Mesenteric fat pad (tissue), 1 donor: ENCODE measurements at places on chromosomes 1 and 21. TPM values are rescaled to one million over a fixed set of nuclear protein-coding genes. Genes with fewer than 3 reads are reported as not detected.

The CD48 gene
- total RNA-seq: 5.3 TPM

- DNase-seq: no peak
Measured at GRCh38 chr1:7299329-7299799, 471.7 kb upstream of the VAMP3 start.

GRCh38 chr21:43278766-43279577 is 110.2 kb downstream of the CRYAA start:
- no peak for DNase-seq

DNA sequence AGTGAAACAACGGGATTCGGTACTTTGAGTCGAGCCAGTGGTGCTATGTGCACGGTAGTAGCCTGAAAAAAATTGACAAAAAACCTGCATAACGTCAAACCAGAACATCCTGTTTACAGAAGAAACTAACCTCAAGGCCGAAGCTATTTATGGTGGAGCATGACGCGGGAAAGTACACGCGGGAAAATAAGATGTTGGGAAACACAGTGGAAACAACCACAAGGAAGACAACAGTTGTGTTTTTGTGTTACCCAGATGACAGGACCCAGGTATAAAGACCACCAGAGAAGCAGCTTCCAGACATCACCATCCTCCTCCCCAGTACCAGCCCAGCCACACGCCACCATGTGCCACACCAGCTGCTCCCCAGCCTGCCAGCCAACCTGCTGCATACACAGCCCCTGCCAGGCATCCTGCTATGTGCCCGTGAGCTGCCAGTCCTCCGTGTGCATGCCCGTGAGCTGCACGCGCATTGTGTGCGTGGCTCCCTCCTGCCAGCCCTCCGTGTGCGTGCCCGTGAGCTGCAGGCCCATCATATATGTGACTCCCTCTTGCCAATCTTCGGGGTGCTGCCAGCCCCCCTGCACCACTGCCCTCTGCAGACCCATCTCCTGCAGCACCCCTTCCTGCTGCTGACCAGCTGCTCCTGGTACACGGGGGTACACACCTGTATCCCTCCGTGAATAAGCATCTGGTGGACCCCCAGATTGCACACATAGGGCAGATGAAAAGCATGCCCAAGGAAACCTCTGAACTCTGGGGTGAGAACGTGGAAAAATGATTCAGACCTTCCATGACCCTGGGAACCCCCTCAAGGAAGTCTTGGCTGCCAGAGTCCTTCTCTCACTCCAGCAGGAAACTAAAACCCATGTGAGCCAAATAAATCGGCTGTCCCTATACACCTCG is at the start of gene KRTAP12-3:
Gene KRTAP12-3, plus strand, starts transcription at position 298 of the 906 bp plus-strand sequence. Its CDS starts 48 bp downstream, at position 346.
- no peak for DNase-seq

DNA sequence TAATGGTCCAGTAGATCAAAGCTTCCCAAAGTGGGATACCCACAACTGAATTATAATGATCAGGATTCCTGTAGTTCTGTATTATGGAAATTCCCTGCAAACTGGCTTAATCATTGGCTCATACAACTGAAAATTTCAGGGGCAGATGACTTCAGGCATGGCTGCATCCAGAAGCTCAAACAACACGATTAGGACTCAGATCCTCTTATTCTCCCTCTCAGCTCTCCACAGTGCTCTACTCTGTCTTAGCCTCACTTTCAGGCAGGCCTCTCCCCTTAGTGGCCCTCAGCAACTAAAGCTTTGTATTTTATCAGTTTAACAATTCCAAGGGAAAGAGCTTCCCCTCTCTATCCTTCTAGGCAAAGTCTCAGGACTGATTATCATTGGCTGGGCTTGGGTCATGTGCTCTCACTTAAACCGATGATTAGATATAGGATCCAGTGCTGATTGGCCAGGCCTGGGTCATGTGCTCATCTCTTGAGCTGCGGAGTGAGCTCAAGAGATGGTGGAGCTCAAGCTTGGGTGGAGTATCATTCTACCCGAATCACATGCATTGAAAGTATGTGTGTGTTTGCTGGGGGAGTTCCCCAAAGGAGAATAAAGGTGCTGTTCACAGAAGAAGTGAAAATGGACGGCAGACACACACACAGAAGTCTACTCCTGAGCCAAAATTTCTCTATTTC is 57.9 kb upstream of the RUNX3 start:
- no peak for DNase-seq

GRCh38 chr1:28668956-28669723 is 556 bp downstream of the GMEB1 start:
- no peak for DNase-seq

DNA sequence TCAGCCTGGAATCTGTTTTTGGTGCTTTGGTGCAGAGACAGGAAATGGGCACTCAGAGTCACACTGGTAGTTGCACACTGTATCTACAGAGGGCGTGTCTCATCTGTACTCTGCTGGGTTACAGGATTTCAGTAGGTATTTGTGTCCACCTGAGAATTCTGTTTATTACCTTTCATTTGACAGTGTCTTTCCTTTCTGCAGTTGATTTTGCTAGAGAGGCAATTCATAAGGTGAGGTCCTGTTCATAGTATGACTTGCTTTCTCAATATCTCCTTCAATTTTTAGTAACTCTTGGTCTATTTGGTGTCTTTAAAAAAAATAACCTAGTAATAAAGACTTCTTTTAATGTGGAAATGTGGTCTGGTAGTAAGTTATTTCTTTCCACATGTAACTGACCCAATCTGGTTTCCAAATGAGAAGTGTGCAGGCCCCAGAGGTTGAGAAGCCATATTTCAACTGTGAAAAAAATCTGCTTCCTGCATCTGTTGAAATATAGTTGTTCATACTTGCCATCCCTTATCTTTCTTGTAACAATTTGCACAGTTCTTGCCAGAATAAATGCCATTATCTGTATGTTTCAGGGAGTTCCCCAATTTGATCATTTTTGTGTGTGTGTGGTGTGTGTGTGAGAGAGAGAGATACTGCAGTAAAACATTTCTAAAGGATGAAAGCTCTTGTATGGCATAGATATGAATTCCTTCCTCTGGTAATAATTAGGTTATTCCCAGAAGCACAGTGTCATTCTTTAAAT is 78.4 kb upstream of the DNAJC6 start:
- no peak for DNase-seq

The PTPN7 gene
- total RNA-seq: 3.0 TPM

GRCh38 chr1:83053446-83053845 is 945.5 kb downstream of the TTLL7 start:
- no peak for DNase-seq

- no peak for DNase-seq
Measured at GRCh38 chr1:184906761-184907160, 67.5 kb downstream of the NIBAN1 start.

DNA sequence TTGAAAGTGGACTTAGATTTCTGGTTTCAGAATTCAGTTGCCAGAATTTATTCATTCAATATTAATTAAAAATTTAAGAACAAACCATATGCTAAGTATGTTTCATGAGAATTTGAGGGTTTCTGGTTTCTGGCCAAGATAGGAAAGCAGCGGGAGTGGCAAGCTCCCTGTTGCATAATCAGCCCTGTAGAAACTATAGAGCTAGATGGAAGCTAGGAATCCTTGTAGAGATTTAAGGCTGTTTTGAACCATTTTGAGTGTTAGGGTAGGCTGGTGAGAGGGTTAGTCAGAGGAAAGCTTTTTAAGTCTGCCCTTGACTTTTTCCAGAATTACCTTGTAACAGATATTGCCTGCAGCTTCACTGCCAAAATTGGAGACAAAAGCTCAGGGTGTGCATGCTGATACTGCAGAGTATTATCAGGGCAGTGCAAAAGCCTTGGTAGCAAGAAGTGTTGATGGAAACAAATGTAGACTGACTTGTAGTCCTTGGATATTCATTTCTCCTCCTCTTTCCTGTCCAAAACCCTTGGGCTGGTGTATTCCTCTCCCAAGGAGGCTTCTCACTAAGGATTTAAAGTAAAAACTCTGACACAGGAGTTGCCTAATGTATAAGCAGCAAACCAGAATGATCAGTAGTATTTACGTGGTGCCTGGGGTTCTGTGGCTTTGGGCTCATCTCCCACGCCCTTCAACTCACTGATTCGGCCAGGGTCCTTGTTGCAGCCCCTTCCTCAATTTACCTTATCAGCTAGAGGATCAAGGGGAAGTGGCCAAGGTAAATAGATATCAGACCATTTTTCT is 12.6 kb upstream of the GIPC2 start:
- DNase-seq: no peak

- DNase-seq: no peak
Measured at GRCh38 chr21:32826329-32827167, 55.0 kb upstream of the PAXBP1 start.

The PLA2G2F gene
- total RNA-seq: not detected

GRCh38 chr1:236862615-236863211 is 67.6 kb downstream of the MTR start:
- no peak for DNase-seq

GRCh38 chr1:171256940-171257606 is 8.8 kb downstream of the FMO1 start:
- DNase-seq: no peak

The FCRL2 gene
- not detected for total RNA-seq

- DNase-seq: no peak
Measured at GRCh38 chr1:1066403-1067283, 7.5 kb downstream of the RNF223 start.

GRCh38 chr1:198283222-198283621 is 126.4 kb downstream of the NEK7 start:
- no peak for DNase-seq

GRCh38 chr1:188269956-188270355 is 1441.2 kb downstream of the PLA2G4A start:
- DNase-seq: no peak

- DNase-seq: no peak
Measured at GRCh38 chr21:32813265-32813903, 41.8 kb upstream of the PAXBP1 start.

The DDR2 gene
- 187 TPM for total RNA-seq

DNA sequence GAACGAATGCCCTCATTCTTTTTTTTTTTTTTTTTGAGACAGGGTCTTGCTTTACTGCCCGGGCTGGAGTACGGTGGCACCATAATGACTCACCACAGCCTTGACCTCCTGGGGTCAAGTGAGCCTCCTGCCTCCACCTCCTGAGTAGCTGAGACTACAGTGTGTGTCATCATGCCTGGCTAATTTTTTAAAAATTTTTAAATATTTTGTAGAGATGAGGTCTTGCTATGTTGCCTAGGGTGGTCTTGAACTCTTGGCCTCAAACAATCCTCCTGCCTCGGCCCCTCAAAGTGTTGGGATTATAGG is 69.4 kb downstream of the ALG14 start:
- no peak for DNase-seq

- no peak for DNase-seq
Measured at GRCh38 chr21:44965251-44966022, 25.6 kb downstream of the SLX9 start.

DNA sequence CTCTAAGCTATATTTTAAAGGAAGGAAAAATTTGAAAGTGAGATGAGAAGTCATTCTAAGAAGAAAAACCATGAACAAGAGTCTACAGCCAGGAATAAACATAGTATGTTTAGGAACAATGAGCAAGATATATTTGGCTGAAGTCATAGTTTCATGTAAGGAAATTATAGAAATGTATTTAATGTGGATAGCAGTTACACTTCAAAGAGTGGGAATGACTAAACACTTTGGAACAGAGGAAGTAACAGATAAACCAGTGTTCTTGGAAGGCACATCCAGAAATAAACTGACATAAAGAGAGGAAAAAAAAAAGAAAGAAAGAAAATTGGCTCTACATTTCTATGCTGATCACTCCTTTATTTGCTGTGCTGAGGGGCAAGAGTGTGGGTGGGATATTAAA is 18.0 kb downstream of the C8A start:
- no peak for DNase-seq

DNA sequence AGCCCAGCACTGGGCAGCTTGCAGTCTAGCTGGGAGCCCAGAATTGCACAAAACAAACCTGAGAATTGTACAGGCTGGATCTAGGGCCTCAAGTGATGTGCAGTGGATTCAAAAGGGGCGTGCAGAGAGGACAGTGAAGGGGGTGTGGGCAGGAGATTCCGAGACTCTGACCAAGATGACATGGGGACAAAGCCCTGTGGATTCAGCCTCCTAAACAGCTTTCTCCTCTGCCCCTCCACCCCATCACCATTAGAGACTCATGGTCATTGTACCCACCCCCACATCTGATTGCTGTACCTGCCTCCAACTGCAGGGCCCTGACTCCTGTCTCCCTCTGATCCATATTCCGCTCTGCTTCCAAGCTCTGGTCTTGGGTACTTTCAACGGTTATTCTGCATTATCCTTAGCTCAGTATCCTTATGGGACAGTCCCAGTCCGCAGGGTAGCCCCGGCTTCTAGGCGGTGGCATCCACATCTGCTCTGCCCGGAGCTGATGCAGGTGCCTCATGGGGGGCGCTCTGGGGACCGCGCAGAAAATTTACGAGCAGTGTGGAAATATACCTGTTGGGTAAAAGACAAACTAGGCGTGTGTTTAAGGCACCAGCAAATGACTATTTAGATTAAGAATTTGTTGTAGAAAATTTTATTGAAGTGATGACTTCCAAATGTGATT is 1.7 kb upstream of the BMP8A start:
- DNase-seq: no peak

The KIF2C gene
- 0.26 TPM for total RNA-seq

The RHBDL2 gene
- total RNA-seq: 1.1 TPM
